ENCODE measurements at places on chromosomes 11 and 22.

DNA sequence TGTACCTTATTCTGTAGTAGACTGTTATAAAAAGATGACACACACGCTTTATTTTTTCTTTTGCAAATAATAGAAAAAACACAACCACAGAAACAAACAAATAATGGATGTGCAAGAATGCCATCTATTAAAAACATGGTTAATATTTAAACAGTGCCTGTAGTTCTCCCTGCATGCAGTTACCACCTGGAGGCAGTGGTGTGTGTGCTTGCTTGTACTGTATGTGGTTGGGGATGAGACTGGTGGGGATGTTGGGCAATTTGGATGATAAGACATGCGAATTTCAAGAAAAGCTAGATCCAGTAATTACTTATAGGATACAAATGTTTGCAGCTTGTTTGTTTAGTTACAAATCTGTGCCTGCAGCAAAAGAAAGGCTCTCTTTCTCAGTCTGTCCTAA, 3.6 kb downstream of the C11orf87 start:
- no peak for DNase-seq

GRCh38 chr22:29081517-29082236, 8.8 kb downstream of the KREMEN1 start:
- DNase-seq, result no peak

- no peak for DNase-seq
Measured at GRCh38 chr22:22979121-22979724, 91.1 kb upstream of the GNAZ start.

DNA sequence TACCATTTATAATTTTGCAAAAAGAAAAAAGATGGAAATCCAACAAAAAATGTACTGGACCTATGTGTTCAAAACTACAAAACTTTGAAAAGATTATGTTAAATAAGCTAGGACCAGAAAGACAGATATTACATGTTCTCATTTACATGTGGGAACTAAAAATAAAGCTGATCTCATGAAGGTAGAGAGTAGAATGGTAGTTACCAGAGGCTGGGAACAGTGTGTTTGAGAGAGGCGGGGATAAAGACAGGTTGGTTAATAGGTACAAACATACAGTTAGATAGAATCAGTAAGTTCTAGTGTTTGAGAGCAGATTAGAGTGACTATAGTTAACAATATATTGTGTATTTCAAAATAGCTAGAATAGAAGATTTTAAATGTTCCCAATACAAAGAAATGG, 71.6 kb downstream of the USP47 start:
- no peak for DNase-seq

GRCh38 chr11:100584201-100584985, 102.7 kb upstream of the ARHGAP42 start:
- no peak for DNase-seq

DNA sequence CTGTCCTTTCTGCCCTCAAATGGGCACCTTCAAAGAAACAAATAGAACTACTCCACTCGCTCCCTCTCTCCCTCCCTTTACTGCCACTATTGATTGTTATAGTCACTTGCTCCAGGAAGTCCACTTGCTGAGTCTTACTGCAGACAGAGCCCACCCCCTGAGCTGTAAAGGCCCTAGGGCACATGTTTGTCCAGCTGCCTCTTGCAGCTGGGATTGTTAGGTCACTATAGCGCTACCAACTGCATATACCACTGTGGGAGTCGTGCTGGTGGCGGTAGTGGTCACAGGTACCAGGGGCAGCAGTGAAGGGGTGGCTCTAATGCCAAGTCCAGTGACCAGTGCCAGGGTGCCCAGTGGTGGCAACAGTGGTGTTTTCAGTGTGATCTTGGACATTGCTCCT, 4.4 kb upstream of the SREBF2 start:
- no peak for DNase-seq

DNA sequence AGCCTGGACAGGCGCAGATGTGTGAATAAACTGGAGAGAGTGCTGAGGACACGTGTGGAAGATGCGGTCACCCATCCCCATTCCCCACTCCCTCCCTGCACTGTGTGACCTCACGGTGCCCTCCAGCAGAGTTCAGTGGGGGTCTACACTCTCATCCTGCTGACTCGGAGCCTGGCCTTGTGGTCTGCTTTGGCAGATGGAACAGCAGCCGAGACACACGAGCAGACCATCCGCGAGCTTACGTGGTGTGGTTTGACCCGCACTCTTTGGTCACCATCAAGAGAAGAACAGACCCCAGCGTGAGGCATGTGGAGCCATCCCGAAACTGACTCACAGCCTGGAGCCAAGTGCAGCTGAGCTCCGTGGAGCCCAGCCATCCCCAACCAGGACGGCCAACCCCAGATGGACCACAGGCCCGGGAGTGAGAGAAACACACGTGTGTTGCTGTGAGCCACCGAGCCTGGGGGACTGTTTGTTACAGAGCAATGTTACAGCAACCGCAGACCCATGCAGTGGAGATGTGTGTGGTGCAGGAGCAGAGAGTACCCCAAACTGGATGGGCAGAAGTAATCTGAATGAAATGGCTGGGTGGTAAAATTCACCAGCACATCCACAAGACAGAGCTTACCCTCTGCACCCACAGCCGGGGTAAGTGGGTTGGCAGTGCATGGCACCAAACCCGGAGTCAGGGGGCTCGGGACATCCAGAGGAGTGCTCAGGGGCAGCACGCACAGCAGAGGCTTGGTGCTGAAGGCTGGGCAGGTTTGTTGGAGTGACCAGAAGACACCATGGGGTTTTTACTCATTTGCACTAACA, 90.7 kb downstream of the RTL6 start:
- no peak for DNase-seq

DNA sequence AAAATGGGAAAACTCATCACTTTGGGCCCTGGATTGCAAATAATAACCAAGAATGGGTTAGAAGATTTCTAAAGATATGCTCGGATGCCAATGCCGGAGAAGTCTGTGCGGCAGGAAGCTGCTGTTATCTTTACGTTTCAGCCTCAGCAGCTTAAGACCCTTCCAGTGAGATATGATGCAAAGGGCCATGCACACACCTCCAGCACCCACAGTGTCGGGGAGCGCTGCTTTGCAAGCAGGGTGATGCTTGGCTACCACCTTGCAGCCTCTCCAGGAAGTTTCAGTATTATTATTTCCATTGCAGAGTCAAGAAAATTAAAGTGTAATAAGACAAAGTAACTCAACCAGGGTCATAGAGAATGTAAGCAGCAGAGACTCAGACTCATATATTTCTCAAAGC, 37.3 kb downstream of the LARGE1 start:
- DNase-seq, result no peak

DNA sequence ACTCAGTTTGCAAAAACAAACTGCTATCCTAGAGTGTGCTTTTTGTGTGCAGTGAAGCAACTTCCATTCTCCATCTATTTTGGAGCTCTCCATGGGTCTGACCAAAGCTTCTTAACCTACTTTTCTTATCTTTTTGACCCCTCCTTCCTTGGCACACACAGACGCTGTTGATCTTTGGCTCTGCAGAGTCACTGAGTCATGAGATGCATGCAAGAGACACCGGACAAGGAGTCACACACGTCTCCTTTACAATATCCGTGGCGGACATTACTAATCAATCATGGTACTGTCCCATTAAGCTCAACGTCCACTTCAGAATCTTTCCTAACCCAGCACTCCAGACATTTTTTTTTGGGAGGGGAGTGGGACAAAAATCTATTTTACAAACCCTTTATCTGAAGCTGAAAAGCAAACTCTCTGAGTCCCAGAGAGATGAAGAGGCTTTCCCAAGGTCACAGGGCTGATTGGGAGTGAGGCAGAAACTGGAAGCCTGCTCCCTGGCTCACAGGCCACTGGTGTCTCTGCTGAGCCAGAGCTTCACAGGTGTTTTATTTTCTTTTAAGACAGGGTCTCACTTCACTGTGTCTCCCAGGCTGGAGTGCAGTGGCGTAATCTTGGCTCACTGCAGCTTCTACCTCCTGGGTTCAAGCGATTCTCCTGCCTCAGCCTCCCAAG, 165.8 kb upstream of the SYT13 start:
- DNase-seq, result no peak

DNA sequence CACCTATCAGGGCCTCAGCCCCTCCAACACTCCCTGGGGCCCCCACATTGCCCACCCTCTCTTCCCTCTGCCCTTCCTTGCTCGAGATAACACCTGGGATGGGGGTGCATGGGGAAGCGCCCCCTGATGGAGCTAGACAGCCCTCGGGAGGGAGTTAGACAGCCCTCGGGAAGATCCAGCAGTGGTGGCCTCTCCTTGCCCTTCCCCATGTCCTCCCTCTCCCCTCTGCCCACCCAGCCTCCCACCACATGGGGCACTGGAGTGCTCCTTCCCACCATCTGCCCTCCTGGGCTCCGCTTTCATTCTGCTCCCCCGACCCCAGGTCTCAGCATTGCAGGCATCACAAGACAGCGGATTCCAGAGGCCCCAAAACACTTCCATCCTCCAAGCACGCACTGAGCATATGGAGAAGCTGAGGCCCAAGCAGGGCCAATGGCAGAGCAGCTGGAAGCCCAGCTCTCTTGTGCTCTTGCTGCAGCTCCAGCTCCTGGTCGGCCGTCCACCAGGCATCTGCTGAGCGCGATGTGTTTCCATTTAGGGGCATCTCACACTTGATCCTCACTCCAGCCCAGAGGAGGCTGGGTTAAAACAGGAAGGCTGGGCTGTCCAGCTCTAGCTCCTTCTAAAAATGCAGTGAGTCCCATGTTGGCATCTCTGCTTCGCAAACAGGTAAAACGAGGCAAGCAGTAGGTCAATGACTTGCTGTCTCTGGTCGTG, 65.6 kb downstream of the IGLL1 start:
- no peak for DNase-seq

DNA sequence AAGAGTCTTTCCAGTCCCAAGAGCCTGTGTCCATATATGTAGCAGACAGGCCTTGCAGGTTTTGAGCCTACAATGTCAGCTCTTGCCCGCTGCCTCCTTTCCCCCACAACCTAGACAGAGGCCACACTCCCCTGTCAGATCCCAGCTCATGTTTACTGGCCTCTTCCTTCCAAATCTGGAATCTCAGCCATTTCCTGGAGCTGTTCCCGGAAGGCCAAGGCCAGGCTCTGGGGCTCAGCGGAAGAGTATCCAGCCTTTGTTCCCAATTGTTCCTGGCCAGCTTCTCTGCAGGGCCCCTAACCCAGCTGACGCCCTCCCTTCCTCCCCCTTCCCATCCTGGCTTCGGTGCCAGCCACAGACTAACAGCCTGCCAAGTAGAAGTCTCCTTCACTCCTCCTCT, 1.0 kb upstream of the ROBO4 start:
- no peak for DNase-seq

GRCh38 chr11:12668166-12668565, 6.1 kb upstream of the TEAD1 start:
- DNase-seq, result no peak

GRCh38 chr11:128908391-128909246, 17.5 kb downstream of the KCNJ5 start:
- DNase-seq, result no peak

DNA sequence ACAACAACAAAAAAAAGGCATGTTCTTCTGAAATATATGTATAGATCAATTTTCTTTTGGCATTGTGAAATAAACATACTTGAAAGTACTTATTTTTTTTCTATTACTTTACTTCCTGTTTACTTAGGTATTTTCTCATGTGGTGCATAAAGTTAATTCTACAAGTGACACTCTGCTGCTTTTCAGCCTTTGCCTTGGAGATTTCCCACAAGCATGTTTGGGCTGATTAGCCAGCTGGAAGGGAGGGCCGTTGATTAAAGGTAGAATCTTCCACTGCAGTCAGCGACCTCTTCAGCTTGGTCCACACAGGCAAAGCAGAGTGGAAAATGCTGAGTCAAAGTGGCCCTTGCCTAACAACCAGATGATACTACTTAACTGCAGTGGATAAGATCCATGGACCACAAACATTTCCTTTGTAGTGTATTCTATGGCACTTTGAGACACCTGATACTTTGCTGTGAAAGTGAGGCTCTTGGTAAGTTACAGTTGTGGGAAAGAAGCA, 176.0 kb downstream of the ARHGAP42 start:
- no peak for DNase-seq

DNA sequence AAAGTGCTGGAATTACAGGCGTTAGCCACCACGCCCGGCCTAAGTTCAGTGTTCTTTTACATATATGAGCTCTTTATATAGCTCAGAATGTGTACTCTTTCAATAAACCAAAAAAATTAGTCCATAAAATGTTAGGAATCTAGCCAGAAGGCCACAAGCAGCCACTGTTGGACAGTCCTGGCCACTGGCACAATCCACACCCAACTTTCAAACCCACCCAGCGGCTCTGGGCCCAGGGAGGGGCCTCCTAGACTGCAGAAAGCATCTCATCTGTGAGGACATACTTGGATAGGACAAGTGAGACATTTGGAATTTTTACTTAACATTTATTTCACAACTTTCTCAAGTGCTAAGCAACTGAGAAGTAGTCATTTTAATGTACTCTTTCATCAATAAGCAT, 6.4 kb downstream of the PACSIN2 start:
- no peak for DNase-seq

- DNase-seq, result no peak
Measured at GRCh38 chr11:47488111-47488510, 39.2 kb upstream of the RAPSN start.

DNA sequence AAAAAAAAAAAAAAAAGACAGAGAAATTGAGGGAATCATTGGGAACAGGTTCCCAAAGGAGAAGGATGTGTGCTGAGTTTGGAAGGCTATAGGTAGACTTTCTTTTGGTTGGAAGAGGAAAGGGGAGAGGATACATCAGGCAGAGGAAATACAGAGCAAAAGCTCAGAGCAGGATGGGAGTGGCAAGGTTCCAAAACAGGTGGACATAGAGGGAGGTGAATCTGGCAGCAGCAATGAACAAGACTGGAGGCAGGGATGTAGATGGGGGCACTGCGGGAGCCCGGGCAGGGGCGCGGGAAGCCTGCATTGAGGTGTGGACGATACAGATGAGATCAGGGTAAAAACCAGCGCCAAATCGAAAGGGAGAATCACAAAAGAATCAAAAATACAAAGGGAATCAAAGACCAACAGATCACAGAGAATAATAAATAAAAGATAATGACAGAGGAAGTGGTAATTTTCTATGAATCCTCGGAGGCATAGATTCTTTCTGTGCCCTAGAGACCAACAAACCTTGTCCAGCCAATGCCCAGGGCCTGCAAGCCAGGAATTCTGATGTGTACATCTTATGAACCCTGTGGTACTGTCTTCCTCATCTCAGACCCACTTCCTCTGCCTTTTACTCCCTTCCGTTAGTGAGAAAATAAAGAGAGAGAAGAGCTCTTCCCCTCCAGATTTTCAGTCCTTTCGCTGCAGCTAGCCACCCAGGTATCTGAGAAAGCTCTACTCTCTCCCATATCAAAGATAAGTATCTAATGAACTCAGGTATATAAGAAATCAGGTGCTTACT, 70.3 kb downstream of the SLC1A2 start:
- DNase-seq, result no peak

- no peak for DNase-seq
Measured at GRCh38 chr11:35553831-35554230, 28.4 kb upstream of the PAMR1 start.
